ENCODE measurements at places on chromosomes 12 and 14.

- DNase-seq, result no peak
These were observed 14.0 kb downstream of the BRF1 start for GRCh38 chr14:105286759-105287144.

- no peak for DNase-seq
These were observed 83.4 kb downstream of the ADCK1 start for GRCh38 chr14:77883131-77883846.

DNA sequence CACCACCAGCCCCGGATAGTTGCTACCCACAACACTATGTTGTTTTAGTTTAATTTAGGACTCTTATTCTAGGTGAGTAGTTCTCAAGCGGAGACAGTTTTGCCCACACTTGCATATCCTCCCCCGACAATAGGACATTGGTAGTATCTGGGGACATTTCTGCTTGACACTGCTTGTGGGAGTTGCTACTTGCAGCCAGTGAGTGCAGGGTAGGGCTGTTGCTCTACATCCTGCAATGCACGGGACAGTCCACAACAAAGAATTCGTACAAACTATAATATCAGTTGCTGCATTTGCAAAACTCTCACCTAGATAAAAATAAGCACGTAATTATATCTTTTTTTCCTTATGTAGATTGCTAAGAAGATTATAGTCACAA, 111.8 kb upstream of the DNM1L start:
- DNase-seq, result no peak

- DNase-seq, result peak; percentile 63
These were observed 156.7 kb downstream of the KIF26A start for GRCh38 chr14:104294983-104295680.

DNA sequence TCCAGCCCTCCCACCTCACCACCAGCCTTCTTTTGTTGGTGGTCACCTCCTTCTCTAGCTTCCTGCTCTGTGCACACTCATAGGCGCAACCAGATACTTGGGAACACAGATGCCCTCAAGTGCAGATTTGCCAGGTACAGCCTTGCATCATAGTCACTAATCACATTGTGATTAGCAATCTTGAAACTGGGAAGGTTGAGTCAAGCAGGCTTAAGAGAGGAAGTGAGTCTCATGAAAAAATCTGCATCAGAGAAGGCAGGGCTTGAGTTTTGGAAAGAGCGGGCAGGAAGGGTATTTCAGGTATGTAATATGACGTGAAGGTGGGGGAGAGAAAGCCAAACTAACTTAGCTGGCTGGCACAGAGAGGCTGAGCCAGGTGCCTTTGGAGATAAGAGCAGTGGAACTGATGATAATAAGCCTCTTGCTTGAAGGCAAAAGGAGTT, 2.7 kb upstream of the RABGGTA start:
- no peak for DNase-seq

DNA sequence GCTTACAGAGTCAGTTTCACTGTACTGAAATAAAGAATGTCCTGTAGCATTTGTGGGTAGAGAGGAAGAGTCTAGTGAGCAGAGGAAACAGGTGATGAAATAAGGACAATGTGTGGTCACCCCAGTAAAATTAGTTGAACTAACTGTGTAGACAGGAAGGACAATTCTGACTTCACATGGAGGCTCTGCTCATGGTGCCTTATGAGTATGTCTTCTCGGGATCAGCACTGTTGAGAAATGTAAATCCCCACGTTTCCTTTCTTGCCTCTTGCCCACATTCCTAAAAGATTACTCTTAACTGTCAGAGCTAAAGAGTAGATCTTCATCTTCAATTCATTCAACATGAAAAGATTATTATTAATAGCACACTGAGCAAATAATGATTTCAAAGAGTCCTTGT, 113.2 kb upstream of the FLRT2 start:
- no peak for DNase-seq

DNA sequence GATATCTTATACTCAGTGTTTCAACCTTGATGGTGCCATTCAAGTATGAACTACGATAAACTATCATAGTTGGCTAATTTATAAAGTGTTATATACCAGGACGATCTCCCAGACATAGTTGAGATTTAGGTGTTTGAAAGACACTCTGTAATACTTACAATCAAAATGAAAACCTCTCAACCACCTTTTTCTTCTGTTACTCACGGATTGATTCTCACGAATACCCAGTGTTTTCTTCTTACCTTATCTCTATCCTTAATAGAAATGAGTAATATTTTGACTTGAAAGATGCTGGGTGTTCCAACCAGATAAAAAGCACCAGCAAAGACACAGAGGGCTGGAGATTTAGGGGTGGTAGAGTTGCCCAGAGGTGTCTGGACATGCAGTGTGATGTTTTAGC, 169.9 kb downstream of the PTCSC3 start:
- DNase-seq, result no peak

DNA sequence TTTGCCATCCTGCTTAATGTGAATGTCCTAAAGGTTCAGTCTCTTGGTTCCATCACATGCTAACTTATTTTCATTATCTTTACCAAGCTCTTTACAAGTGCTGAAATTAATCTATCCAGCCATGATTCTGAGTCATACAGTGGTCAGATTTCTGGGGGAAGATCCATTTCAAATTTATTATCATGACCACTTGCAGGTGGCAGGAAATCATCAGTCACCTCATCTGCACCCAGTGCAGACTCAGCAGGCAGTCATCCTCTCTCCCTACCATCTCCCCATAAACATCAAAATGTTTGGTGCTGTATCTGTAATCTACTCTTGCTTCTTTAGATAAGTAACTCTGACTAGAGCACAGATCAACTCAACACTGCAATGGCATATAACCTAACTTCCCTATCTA, 23.5 kb downstream of the ATG14 start:
- no peak for DNase-seq

- no peak for DNase-seq
These were observed 210.1 kb upstream of the PLXNC1 start for GRCh38 chr12:93938317-93938716.

GRCh38 chr12:66851134-66851533, 172.3 kb upstream of the GRIP1 start:
- no peak for DNase-seq

DNA sequence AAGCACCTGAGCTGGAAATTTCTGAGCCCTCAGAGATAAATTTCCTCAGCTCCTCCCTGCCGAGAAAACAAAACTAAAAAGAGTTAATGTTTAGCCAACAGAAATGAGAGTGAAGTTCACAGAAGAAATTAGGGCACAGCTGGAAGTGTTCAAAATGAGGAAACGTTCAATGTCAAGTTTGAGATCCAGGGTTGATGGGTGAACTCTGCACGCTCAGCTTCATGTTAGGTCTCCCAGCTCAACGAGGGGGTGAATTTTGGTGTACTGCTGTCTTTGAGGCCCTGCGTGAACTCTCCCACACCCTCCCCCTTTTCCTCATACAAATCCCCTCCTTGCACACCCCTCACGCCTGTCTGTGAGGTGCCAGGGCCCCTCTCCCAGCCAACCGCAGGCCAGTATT, 13.3 kb upstream of the OAS3 start:
- DNase-seq, result no peak

DNA sequence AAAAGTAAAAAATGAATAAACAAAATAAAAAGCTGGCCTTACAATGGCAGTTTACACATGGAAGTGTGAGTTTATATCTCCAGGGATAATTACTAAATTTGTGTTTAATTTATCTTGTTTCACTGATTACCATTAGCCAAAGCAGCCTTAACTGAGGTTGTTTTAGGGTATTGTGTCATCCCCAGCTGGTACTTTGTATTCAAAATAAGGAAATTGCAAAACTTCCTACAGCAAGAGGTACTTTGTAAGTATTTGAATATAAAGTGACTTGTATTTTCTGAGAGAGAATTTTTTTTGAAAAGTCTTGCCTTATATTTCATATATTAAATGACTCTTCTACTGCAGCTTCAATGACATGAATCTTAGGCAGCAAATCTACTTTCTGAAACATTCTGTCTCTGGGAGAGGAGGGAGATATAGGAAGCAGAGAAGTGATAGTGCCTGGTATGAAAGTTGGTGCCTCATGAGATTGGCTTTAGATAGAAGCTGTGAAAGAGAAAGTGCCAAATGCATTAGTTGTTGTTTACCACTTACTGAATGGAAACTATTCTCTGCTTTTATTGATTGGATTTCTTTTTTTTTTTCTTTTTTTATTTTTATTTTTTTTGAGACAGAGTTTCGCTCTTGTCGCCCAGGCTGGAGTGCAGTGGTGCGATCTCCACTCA, 6.7 kb downstream of the FNTB start:
- DNase-seq, result no peak

- DNase-seq, result no peak
These were observed 92.5 kb upstream of the EIF5 start for GRCh38 chr14:103241531-103241930.

GRCh38 chr12:57489157-57489641, 1.3 kb downstream of the MARS1 start:
- no peak for DNase-seq

DNA sequence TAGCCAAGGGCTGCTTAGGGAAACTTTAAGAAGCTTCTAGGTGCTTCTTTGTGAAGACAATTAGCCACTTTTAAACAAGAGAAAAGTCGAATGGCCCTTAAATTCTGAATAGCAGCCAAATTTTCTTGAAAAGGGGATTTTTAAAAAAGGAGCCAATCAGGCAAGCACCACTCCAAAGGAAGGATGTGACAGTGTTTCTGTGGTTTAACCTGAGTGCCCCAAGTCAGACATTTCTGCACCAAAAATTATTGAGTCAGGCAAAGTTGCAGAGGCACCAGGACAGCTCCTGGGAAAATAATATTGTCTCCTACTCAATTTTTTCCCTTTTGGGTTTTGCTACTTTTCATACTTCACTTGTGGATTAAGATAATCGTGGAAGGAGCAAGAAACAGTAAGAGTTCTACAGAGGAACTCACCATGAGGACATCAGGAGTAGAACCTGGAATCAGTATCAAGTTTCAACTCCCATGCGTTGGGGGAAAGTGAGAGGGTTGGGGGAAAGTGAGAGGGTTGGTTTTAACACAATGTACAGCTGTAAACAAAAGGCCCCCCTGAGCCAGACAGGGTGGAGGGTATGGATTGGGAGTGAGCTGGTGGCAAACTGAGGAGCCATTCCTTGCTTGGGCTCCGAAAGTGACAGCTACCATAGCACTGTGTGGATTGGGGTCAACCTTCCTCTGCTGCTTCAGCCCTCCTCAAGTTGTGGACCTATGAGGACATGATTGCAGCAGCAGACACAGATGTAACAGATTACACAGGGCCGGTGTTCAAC, 90.8 kb downstream of the SLC38A1 start:
- DNase-seq, result no peak

- no peak for DNase-seq
These were observed 176.8 kb downstream of the PHLDA1 start for GRCh38 chr12:75854681-75855309.

- DNase-seq, result no peak
These were observed 13.2 kb downstream of the KCNC2 start for GRCh38 chr12:75196408-75196807.

GRCh38 chr14:68761391-68761790, 31.5 kb downstream of the ZFP36L1 start:
- DNase-seq, result no peak

Measured in left forelimb (tissue), 1 donor.